ENCODE measurements at places on chromosomes 11 and 22. TPM values are rescaled to one million over a fixed set of nuclear protein-coding genes. Genes with fewer than 3 reads are reported as not detected.

Gene SIPA1
- total RNA-seq: 95.3 TPM

DNA sequence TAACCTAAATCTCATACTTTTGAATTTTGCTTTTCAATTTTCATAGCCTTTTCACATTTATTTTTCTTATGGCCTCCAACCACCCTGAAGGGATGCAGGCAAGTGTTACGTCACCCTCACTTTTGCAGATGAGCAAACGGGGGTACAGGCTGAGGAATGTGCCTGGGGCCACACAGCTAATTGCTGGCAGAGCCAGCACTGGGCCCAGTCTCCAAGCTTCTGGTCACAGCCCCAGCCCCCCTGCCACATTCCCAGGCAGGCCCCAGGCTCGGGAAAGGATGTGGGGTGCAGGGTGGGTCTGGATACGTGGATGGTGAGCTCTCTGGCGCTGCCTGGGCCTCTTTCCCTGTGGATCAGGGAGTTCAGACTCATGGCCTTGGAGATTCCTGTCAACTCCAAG is 138.6 kb downstream of the PKNOX2 start:
- DNase-seq: no peak

DNA sequence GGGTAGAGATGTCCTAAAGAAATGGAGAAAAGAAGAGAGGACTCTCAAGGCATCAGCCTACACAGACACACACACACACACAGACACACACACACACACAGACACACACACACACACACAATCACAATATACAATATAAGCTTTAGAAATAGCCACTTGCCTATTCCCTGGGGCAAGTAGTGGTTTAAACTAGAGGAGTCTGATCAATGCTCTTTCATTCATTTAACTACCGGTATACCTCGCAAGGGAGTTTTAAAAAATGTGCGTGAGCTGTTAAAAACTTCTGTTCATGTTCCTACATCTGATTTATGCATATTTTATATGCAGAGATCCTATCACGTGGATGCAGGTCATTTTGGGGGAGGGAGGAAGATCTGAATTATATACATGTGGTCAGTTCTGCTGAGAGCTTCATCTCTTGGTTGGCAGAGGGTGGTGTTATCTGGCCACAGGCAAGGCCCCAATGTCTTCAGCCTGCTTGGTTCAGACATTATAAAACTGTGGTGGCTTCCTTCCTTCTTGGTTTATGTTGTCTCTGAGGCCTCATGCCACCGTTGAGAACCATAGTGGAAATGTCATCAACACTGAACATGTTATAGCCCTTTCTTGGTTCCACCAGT is 56.6 kb downstream of the SYT13 start:
- DNase-seq: no peak

DNA sequence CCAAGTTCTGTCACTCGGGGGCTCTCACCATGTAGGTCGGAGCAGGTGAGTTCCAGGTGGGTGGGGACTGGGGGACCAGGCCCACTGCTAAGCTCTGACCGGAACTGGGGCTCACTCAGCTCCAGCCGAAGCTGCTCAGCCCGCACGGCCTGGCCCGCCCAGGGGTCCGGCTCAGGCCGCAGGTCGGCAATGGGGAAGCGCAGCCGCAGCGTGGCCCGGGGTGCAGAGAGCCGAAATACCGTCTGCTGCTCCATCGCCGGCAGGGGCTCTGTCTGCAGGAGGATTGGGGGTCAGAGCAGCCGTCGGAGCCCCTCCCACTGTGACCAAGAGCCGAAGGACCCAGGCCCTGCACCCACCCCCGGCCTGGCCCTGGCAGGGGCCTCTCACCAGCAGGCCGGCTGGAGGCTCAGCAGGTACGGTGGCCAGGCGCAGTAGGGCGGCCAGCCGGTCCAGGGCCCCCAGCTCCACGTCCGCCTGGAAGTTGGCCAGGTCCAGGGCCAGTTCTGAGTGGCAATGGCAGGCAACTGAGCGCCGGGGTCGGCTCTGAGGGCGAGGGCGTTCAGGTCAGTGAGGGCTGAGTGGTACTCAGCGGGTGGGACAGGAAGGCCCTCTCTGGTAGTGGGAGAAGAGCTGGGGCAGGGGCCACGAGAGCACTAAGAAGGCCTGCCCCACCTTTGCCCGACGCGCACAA is 7.2 kb downstream of the ATG2A start:
- DNase-seq: no peak

Gene GTSE1
- total RNA-seq: 22.0 TPM

Gene TRAPPC4
- total RNA-seq: 75.0 TPM

- DNase-seq: no peak
These were observed 102.4 kb upstream of the CADM1 start for GRCh38 chr11:115606498-115607220.

Gene TESMIN
- total RNA-seq: 31.7 TPM

- DNase-seq: no peak
These were observed 131.0 kb downstream of the TBC1D22A start for GRCh38 chr22:46893281-46894020.

GRCh38 chr22:27460591-27461347 is 340.8 kb downstream of the MN1 start:
- no peak for DNase-seq

DNA sequence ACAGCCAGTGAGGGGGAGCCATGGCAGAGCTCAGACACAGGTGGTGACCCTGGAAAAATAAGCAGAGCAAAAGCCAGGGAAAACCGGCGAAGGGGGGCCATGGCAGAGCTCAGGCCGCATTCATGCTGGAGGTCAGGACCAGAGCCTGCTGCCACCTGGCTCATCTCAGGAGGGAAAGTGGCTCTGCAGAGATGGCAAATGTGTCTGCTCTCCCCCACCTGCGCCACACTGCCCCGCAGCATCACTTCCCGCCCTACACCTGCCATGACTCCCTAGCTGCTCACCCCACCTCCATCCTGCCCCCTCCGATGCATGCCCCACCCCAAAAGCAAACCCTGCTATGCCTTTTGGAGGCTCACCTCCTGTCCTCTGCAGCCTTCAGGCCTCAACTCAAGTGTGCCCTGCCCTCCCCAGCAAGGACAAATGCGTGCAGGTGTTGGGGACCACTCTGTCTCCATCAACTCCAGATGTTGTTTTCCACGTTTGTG is 123.2 kb upstream of the FGF3 start:
- DNase-seq: no peak

DNA sequence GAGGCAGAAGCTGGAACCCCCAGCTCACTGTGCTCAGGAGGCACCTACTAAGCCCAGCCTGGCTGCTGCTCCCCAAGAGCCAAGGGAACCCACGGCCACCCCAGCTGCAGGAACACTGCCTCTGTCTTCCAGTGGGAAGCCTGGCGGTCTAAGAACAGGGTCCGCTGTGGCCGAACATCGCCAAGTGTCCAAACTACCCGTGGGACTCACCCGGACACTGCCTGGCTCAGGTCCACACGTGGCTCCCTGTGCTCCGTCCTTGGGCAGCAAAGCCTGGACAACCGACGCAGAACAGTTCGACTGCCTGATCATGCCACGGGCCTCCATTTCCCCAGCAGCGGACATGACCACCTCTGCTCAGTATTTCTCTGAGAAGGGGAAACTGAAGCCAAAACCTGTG is 747.0 kb downstream of the BRD1 start:
- DNase-seq: no peak

GRCh38 chr22:22458896-22459588 is 49.5 kb downstream of the ZNF280B start:
- DNase-seq: no peak

Gene HTR3A
- not detected for total RNA-seq

DNA sequence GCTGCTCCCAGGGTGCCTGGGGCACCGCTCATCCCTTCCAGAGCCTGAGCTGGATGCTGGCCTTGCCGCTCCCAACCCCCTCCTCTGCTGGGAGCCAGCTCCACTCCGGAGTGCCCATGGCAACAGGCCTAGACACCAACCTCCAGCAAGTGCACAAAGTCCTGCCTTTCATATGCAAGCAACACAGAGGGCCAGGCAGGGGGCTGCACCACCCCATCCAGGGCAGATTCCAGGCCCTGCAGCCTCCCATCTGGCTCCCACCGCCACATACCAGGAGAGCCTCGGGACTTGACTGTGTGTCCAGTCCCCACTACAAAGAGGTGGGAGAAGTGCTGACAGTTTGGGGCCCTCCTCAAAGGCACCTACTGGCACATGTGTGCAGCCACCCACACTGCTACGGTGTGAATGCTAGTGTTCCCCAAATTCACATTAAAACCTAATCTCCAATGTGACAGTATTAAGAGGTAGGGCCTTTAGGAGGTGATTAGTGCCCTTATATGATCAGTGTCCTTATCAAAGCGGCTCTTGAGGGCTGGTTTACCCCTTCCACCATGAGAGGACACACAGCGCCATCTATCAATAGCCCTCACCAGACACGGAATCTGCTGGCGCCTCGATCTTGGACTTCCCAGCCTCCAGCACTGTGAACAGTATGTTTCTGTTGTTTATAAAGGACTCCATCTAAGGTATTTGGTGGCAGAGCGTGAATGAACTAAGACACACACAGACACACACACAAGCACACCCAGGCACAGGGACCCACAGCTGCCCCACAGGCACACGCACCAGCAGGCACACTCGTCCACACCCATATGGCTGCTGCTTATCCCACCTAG is 16.2 kb downstream of the ARVCF start:
- no peak for DNase-seq

GRCh38 chr11:115167456-115167855 is 336.8 kb downstream of the CADM1 start:
- DNase-seq: no peak

DNA sequence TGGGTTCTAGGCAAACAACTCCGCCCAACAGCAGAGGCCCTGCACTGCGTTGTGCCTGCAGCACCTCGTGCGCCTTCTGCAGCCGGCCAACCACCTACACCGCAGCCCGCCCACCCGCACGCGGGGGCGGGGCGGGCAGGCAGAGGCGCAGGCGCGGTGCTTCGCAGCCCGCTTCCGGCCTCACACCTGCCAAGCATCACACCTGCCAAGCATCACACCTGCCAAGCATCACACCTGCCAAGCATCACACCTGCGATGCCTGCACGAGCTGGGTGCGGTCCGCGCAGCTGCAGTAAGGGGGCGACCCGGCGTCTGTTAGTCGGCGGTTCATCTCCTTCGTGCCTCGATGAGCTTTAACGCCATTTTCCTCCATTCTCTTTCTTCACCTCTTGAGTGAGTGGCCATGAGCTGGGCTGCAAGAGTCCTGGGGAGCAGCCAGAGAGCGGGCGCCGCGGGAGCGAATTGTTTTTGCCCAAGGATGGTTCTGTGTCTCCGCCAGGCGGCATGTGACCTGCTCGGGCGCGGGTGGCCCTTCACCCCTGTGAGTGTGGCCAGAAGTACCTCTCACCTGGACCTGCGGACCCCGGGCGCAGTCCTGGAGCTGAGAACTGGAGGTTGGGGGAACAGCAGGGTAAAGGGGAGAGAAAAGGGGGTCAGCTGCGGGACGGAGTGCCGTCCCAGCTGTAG is at the start of gene LDHAL6A:
TSS of gene LDHAL6A (plus strand) at position 171 of the 687 bp plus-strand sequence. CDS start 825 bp downstream, outside the sequence.
- no peak for DNase-seq

DNA sequence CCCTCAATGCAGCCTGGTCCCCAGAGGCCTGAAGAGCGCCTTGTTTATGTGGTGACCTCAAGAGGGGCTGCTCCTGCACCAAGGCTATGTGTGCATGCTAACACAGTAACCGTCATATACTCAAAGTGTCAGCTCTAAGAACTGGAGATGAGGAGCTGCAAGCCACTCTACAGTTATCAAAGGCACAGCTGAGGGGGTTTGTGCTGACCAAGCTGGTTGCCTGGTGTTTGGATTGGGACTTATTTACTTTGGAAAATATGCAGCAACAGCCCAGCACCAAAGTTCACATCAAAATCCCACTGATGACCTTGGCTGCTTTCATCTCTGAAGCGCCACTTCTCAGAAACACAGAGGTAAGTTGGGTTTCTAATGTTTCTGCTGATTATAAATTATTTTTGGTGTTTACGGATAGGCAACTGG is at the start of gene SERPIND1:
TSS of gene SERPIND1 (plus strand) at position 321 of the 420 bp plus-strand sequence. CDS start 5,200 bp downstream, outside the sequence.
- no peak for DNase-seq

- no peak for DNase-seq
These were observed 150.7 kb downstream of the MYO18B start for GRCh38 chr22:25892678-25893077.

Data from HT-29 (cell line).